Stimulated activated CD8-positive, alpha-beta memory T cell treated with anti-CD3 and anti-CD28 coated beads, Interleukin-7, amount 100 ng/mL, for 1 hour (primary cell): ENCODE measurements at places on chromosomes 6 and 20.

DNA sequence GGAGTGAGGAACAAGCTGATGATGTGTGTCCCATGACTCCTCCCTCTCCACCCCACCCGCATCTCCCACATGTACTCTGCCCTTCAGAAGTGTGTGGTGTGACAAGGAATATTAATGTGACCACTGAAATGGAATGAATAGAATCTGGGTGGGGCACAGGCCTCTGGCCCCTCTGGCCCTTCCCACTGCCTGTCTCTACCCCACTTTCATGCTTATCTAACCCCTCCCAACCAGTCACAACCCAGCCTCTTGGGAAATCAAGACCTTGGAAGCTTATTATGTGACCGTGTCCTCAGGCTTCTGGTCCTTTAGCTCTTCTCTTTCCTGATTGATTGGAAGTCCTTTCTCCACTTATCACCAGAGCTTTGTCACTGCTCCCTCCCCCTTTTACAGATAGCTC lies 312.2 kb upstream of the SOX4 start:
- DNase-seq: no peak

DNA sequence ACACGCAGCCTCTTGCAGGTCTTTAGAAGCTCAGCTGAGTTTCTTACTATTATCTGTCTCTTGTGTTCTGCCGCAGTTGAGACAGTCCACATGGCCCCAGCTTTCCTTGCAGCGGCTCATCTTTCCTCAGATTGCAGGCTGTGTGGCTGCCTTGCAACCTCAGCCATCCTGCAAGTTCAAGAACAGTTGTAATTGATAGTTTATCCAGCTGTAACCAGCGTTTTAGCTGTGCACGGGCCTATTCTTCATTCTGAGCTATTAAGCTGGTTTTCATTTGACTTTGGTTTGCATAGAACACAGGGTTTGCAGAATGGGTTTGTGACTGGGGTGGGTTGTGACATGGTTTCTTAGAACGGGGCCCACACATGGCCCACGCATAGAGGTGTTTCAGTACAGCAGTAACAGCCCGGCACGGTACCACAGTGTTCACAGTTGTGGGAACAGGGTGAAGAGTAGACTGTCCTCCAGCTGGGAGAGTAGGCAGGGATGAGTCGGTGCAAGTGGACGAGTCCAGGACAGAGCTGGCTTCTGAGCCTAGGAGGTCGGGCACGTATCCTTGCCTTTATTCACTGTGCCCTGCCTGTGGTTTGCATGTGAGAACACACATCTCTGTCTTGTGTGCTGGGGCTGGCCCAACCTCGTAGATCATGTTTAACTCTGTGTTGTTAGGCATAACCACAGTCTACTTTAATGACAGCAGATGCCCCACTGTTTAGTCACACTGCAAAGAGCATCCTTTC lies 89.2 kb downstream of the RPP40 start:
- DNase-seq: no peak

DNA sequence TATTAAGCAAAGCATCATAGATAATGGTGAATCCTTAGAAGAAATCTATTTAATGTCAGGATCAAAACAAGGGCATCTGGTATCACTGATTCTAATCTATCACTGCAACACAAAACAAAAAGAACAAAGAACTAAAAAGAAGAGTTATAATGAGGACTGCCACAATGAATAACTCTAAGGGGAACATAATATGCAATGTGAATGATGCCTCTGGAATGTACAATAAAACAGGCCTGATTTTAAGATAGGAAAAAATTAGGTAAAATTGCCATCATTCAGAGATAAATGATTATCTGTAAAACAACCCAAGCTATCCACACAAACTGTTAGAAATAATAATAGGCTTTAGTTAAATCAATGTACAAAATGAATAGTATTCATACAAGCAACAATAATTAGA lies 936.7 kb upstream of the CITED2 start:
- DNase-seq: no peak

- DNase-seq: no peak
Observed at GRCh38 chr20:64279826-64280459, 24.4 kb downstream of the PCMTD2 start.

- no peak for DNase-seq
Observed at GRCh38 chr20:56955680-56956079, 310.8 kb downstream of the BMP7 start.

DNA sequence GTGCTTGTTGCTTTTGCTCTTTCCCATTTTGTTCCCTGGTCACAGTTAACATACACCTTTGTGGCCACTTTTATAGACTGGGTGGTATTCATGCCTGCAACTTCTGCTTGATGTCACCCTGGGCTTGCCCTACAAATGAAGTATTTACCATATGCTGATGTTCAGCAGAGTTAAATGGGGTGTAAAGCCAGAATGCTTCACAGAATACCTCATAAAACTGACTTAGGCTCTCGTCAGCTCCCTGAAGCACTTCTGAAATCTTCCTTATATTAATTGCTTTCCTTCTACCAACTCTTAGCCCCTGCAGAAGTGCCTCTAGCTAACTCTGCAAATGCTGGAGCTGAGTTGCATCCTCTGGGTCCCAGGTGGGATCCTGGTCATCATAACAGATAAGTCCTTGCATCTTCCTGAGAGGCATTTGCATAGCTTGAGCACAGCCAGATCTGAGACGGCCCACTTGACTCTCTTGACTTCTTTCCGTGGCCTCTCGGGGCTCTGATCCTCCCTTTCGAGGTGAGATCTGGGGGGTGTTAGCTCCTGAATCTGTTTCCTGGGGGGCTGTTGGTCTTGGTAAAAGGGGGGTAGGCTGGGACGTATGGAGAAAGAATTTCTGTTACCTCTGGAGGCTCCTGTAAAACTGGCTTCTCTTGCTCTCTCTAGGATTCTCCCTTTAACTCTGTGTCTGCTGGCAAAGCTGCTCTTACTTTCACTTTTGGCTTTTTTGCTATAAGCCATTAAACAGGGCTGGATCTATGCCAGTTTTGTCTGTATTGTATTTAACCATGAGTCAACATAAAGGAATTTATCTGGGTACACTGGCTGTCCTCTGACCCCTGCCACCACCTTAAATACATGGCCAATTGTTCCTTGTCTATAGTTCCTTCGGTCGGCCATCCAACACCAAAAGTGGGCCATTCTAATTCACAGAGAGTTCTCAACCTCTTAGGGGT lies 223.0 kb upstream of the SYNCRIP start:
- no peak for DNase-seq

DNA sequence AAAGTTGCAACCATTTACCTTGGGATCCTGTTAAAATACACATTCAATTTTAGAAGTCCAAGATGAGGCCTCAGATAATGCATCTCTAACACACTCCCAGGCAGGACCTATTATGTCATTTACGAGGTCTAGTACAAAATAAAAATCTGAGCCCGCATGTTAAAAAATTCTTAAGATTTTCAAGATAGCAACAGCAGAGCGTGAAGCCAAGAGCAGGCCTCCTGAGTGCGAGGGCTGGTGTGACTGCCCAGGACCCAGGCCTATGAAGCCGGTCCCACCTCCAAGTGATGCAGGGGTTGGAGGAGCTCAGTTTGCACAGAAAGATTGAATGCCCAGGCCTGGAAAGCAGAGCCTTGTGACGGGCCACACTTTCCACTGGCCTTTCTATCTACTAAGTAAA lies 211.1 kb upstream of the KCNQ5 start:
- DNase-seq: no peak

DNA sequence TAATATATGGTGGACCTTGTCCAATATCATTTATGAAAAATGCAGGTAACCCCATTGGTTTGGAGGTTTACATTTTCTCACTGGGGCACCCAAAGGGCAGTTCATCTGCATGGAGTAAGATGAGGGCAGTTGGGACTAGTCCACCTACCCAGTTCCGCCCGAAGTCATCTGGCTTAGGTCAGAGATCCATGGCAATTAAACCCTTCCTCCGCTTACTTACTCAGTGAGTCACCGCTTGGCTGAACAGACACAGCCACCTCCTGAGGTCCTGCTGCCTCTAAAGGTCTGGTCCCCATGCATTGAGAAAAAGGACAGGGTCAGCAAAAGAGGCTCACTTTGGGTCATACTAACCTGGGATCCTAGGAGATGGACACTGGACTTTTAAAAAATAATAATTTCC lies 102.9 kb upstream of the PRL start:
- no peak for DNase-seq

DNA sequence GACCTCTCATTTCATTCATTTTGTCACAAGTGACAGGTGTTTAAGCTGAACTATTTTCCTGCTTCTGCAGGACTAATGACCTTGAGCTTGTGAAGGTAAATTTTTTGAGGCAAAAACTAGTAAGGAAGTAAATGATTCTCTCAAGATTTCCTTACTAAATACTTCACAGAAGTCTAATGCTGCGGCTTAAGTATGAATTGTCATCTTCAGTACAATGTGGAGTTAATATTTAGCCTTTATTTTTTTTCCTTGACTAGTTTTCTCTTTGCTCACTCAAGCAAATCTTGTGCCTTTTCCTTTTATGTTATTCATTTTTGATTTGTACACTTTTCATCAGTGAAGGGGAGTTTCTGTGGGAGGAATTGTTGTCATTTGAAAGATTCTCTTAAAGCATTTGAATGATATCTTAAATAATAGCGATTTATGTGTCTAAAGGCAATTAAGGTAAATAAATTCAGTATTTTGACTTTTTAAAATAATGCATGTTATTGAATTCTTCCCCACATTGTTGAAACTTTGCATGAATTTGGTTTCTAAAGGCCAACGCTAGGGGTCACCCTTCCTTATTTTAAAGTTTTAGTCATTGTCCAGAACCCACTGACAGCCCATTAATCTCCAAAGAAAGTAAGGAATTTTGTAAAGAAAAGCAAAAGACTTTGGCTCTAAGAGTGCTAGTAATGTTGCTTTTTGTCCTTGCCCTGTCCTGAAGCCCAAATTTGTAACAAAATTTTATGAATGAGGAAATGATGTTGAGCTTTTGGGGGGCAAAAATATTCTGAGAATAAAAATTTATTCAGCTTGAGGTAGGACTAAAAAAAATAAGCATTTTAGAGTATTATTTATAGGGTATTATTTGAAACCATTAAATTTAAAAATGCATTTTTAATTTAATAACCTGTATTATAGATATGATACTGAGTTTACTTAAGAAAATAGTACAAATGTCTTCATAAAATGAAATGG lies 157.4 kb upstream of the LAMA2 start:
- DNase-seq: no peak

GRCh38 chr6:33654831-33655554 lies 33.9 kb downstream of the ITPR3 start:
- DNase-seq: no peak

DNA sequence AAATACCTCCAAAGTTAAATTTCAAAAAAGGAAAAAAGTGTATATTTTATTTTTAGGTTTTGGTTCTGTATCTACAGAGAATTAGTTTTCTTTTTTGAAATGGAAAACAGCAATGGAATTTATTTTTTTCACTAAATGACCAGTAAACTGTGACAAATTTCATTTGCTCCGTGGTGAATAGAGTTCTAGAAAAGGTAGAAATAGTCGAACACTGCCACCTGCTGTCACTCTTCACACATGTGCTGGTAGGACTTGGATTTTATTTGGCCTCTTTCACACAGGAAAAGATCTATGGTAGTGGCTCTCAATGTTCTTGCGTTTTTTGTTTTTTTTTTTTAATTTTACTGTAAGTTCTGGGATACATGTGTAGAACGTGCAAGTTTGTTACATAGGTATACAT lies 312.5 kb downstream of the EYA4 start:
- no peak for DNase-seq

DNA sequence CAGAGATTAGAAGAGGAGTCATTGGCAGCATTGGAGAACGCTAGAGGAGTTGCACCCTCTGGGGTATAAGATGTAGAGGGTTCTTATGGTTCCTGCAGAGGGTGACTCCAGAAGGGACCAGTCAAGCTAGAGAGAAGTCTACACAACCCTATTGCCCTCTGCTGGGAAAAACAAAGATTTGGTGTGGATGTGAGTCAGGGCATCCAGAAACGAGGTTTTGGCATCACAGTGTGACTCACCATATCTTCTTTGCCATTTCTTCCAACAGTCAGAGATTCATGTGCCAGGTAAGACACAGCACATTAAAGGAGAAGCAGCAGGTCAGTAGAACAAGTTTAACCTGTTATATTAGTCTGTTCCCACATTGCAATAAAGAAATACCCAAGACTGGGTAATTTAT lies 598.8 kb downstream of the MAFB start:
- DNase-seq: no peak

GRCh38 chr6:17492350-17492749 lies 99.0 kb downstream of the CAP2 start:
- DNase-seq: no peak

- DNase-seq: no peak
Observed at GRCh38 chr20:35603695-35604448, 11.8 kb upstream of the SPAG4 start.

GRCh38 chr20:3785240-3786125 lies 1.1 kb downstream of the CENPB start:
- no peak for DNase-seq

DNA sequence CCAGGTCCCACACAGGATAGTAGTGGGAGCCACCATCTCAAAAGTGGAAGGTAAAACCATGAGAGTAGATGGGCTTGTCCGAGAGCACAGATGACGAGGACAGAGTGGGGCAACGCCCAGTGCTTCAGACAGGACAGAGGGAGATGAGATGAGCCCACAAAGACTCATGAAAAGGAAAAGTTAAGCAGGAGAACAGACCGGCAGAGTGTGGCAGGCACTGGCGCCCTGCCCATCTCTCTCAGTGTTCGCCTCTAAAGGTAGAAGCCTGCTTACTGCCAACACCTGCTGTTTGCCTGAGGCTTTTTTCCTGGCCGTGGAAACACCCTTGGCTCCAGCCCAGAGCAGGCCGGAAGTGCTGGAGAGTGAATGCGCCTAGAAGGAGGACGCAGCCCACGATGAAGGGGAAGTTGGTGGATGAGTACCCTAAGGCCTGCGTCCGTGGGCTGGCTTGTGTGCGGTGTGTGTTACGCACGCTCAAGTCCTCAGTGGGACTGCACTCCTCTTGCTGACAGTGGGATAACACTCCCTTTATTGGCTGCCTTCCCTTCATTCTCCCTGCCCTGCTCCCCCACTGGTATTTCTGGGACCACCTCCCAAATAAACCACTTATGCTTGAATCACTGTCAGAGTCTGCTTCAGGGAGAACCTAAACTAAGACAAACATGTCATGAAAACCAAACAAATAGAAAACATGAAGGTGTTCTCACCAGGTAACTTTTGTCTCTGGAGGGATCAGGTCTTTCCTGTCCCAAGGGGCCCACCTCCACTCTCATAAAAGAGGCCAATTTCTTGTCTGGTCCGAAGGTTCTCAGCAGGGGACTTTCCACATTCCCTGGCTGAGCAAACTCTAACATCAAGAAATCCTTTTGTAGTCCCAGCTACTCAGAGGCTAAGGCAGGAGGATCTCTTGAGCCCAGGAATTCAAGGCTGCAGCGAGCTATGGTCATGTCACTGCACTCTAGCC lies 9.1 kb upstream of the FOXP4 start:
- no peak for DNase-seq

DNA sequence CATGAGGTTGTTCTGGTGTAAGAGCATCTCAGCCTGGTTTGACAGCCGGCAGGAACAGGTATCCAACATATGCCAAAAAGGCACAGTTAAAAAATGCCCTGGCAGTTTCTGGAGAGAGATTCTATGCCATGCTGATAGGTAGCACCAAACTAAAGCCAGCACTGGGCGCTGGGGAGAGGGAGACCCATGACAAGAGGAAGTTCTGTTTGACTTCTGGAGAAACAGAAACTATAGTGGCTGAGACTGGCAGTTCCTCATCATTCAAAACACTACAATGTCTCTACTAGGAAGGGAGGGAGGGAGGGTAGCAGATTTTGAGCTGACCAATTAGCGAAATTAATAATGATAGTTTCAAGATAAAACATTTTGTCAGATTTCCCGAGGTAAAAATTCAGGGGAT lies 174.1 kb downstream of the ADAT2 start:
- no peak for DNase-seq

GRCh38 chr6:45566882-45567281 lies 189.1 kb upstream of the SUPT3H start:
- no peak for DNase-seq

GRCh38 chr6:61909486-61909885 lies 376.5 kb downstream of the KHDRBS2 start:
- no peak for DNase-seq
